NCI-H1436 (cell line): ENCODE measurements at places on chromosomes 3 and 15.

- no peak for DNase-seq
Observed at GRCh38 chr15:59918994-59919951, 84.8 kb upstream of the FOXB1 start.

- no peak for DNase-seq
Observed at GRCh38 chr3:45992821-45993221, 2.8 kb downstream of the FYCO1 start.

GRCh38 chr15:66222273-66223198 is 31.0 kb downstream of the MEGF11 start:
- no peak for DNase-seq

GRCh38 chr3:183208260-183208659 is 44.8 kb upstream of the B3GNT5 start:
- DNase-seq = no peak

GRCh38 chr3:192482809-192483208 is 244.5 kb downstream of the FGF12 start:
- DNase-seq = no peak

DNA sequence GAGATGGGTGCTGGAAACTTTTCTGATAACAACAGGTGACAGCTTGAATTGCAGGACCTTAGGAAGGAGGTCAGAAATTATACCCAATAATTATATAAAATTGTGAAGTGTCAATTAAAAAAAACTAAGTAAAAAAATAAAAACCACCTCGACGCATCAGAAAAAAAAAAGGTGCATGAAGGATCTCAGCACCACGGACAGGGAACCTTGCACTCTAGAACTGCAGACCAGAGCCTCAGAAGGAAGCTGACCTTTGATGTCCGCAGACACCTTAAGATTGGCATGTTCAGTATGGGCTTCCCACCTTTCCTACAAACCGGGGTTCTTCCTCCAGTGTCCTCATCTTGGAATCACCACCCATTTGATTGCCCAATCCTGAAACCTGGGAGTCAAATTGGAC is 60.9 kb downstream of the SCN10A start:
- no peak for DNase-seq

DNA sequence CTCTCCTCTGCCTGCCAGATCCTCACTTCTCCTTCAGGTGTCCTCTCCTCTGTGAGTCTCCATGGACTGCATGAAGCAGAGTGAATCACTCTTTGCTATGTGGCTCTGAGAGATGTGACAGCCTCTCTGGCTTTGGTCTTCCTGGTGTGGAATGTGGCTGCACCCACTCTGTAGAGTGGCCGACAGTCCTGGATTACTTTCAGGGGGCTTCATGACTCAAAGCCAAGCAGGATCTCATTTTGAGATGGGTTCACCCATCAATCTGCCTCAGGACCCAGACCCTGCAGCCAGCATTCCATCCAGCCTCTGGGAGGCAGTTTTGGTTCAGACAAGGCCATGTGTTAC is 221.9 kb upstream of the LYSMD4 start:
- DNase-seq = no peak

DNA sequence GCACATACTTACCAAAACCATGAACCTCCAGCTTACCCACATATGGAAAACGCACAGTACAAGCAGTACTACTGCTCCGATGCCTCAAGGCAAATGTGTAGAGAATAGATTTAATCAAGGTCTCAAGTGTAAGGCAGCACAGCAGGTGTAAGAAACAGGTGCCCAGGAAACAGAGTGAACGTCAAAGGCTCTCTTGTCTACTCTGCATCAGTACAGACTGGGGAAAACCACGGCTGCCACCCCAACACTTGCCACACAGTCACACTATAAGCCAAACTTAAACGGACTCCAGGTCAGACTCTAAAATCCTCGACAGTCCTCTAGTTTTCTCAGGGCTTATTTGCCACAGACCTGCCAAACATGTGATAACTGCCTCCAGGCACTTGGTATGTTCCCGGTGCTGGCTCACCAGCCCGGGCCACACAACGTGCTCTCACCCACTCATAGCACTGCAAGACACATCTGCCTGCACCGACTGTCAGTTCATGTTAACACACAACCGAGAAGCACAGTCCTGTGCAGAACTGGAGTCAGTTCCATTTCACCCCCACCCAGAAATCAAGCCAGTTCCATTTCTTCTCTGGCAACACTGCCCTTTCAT is 30.6 kb downstream of the ABCC5 start:
- DNase-seq = peak; percentile 19

- no peak for DNase-seq
Observed at GRCh38 chr15:62369454-62369853, 204.4 kb upstream of the C2CD4B start.

- DNase-seq = no peak
Observed at GRCh38 chr3:157542711-157543500, 39.7 kb upstream of the VEPH1 start.

DNA sequence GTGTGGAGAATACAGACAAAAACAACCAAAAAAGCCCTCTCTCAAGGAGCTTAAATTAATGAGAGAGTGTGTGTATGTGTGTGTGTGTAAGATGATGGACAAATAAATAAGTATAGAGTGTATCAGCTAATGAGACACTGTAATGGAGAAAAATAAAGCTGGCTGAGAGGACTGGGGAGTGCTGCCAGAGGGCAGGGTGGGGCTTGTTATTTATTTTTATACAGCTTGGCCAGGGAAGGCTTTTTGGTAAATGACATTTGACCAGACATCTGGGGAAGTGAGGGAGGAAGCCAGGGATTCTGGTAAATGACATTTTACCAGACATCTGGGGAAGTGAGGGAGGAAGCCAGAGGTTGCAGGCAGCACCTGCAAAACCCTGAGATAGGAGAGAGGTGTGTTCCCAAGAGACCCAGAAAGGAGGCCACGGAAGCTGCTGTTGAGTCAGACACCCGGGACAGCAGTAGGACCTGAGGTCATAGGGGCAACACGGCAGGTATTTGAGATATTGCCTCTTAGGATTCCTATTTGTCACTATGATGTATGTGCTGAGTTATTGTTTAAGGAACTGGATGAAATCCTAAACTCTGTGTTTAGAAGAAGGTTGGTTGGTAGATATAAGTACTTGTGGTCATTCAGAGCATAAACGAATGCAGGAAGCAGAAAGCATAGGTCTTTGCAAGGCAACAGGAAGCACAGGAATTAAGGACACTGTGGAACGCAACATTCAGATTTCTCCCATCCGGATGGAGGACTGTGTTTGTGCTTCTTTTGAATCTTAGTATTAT is 2.7 kb downstream of the SV2B start:
- no peak for DNase-seq
